H54 (cell line): ENCODE measurements at places on chromosomes 5 and 9.

DNA sequence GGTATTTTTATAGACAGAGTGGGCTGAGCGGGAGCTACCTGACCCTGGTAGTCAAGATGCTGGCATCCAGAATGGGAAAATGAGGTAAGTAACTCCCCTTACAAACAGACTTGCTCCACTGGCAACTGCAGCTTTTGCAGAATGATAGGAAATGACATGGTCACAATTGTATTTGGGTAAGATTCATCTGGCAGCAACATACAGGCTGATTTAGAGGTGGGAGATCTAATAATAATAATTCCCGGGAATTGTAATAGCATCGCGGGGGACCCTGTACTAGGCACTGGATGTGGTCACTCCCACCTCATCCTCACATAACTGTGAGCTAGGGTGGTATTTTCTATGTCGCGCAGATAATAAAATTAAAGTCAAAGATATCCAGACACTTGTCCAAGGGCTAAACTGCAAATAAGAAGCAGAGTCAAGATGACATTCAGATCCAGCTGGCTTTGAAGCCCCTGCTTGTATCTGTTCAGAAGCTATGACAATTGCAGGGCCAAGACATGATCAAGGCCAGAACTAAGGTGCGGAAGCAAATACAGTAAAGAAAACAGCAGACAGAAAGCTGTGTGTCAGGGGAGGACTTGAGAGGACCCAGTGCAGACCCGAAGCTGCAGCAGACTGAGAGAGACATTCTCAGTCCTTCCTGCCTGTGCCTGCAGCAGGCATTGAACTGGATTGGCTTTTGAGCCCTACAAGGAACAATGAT lies 507.2 kb downstream of the BNC2 start:
- DNase-seq = no peak

DNA sequence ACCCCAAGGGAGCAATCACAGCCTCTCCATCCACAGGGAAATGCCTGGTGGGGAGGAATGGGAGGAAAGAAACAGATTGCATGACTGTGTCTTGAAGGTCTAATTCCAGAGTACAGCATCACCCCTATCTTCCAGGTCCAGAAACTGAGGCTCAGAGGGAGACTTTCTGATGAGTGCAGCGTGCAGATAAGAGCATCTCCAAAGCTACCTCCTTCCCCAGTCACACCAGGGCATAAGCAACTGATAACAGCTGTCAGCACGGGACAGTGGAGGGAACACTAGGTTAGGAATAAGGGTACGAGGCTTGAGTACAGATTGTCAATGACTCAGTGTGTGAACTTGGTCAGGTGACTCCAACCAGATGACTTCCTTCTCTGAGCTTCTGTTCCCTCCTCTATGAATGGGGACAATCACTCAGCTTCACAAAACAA lies 126.9 kb downstream of the KCNIP1 start:
- DNase-seq = no peak

DNA sequence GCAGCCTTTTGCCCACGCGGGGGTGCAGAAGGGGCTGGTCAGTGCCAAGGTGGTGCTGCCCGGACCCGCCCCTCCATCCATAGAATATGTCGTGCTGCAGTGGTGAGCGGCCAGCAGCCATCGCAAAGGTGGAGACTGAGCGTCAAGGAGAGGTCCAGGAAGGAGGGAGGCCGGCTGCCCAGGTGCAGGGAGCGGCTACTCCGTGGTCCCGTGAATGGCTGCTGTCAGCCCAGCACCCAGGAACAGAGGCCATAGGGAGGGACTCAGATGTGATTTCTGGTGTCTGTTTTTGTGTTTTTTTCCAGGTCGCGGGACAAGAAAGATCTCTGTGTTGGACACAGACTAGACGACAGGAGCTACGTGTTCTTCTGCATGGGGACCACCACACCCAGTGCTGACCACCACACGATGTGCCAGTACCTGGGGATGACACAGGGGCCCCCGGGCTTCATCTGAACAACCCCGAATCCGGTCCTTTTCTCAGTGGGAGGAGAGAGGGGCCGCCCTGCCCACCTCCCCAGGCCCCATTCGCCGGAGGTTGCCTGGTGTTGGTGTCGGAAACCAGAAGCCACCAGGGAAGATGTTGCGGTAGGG lies 29.0 kb downstream of the PAEP start:
- DNase-seq = no peak

- no peak for DNase-seq
Observed at GRCh38 chr5:7683753-7684152, 167.2 kb downstream of the CFAP90 start.

DNA sequence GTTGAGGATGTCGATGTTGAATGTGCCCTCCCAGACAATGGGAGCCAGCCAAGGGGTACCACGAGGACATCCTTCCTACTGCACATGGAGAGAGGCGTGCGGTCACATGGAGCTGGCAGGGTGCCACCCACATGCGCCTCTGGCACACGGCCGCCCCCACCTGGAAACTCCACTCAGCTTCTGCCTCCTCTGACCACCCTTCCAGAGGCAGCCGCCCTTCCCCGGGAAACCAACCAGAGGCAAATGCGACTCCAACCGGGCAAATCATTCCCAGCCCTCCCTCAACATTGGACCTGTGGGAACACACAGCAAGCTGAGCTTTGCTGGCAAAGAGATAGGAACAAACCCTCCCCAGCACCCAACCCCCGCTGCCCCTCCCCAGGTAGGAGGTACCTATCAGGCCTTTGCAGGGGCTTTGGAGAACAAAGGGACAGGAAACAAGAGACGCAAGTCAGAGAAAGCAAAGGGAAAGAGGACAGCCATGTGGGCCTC lies 17.5 kb downstream of the ABO start:
- no peak for DNase-seq

GRCh38 chr5:68490406-68490805 lies 274.9 kb downstream of the PIK3R1 start:
- DNase-seq = no peak

- no peak for DNase-seq
Observed at GRCh38 chr9:69885931-69886330, 65.3 kb downstream of the CFAP95 start.

GRCh38 chr9:42396318-42396717 lies 212.9 kb downstream of the SPATA31A6 start:
- no peak for DNase-seq

- DNase-seq = no peak
Observed at GRCh38 chr5:104987074-104987473, 1424.5 kb upstream of the NUDT12 start.

- no peak for DNase-seq
Observed at GRCh38 chr9:131346559-131346958, 47.3 kb upstream of the PRRC2B start.

DNA sequence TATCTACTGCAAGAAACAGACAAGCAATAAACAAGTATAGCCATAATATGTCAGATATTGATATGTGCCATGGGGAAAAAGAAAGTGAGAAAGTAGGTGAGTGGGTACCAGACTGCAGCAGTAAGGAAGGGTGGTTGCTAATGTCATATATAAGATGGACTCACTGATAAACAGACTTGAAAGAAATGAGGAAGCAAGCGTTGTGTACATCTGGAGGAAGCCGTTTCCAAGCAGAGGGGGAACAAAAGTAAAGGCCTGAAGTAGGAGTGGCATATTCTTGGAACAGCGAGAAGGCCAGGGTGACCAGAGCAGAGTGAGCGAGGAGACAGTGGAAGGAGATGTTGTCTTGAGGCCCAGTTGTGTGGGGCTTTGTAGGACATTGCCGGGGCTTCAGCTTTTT lies 142.2 kb upstream of the MAP3K1 start:
- DNase-seq = no peak

DNA sequence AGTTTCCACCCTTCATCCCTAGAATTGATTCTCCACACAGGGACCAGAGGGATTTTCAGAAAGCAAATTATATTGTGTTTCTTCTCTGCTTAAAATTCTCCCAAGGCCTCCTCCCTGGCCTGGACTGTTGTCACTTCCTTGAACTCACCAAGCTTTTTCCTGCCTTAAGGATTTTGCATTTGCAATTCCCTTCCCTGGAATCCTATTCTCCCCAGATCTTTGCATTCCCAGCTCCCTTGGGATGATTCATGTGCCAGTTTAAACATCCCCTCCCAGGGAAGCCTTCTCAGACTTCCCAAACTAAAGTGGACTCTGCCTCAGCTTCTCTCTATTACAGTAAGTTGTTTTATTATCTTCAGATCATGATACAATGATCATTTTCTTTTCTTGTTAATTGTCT lies 35.2 kb upstream of the PDE8B start:
- no peak for DNase-seq

DNA sequence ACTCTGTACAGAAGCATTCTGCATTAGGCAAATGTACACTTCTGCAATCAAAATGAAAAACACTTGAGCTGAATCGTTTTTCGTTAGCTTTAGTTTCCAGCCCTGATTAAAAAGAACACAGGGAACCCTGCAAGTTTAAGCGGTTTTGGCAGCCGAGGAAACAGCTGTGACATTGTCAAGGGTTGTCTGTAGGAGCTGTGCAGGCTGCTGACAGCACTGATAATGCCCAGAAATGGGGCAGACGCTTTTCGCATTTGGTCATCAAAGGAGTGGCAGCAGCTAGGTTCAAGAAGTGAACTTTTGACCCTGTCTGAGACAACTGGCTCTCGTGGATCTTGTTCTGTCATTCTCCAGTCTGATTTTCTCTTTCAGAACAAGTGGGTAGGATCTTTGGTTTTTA lies 165.6 kb upstream of the CCDC152 start:
- no peak for DNase-seq
